ENCODE measurements at places on chromosomes 5 and 9.

GRCh38 chr9:1456301-1457024, 406.3 kb downstream of the DMRT2 start:
- no peak for DNase-seq

- DNase-seq, result no peak
Measured at GRCh38 chr5:74205767-74206578, 434.6 kb downstream of the ENC1 start.

DNA sequence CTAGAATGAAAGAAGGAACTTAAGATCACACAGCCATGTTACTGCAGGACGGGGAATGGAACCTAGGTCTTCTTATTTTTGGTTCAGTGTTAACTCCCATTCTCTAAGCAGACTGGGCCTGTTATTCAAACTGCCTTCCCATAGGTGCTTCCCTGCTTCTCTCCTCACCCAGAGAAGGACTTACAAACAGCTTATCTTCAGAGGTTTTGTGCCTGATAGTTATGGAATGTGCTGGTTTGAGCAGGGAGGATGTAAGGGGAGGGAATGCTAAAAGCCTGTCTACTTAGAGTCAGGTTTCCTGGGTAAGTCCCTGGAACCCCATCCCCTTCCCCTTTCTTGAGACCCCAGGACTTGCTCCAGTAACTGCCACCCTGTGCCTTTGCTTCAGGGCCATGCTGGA, 4.2 kb upstream of the PSMD5 start:
- peak; percentile 40 for DNase-seq

DNA sequence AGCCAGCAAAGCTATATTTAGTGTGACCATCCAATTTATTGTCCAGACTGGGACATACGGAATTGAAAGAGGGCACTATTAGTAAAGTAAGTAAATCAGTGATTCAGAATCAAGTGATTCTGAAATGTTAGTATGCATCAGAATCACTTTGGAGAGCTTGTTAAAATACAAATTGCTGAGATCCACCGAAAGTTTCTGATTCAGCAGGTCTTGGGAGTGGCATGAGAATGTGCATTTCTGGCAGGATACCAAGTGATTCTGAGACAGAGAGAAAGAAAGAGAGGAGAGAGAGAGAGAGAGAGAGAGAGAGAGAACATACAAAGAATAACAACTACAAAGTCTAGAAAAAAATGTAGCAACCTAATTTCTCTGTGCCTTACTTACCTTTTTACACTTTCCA, 65.4 kb upstream of the ASTN2 start:
- DNase-seq, result no peak

- DNase-seq, result peak; percentile 94
Measured at GRCh38 chr9:136267261-136268111, 21.9 kb upstream of the QSOX2 start.

- no peak for DNase-seq
Measured at GRCh38 chr9:17509151-17509550, 69.7 kb upstream of the SH3GL2 start.

- no peak for DNase-seq
Measured at GRCh38 chr5:115686051-115686737, 60.4 kb upstream of the TMED7 start.

DNA sequence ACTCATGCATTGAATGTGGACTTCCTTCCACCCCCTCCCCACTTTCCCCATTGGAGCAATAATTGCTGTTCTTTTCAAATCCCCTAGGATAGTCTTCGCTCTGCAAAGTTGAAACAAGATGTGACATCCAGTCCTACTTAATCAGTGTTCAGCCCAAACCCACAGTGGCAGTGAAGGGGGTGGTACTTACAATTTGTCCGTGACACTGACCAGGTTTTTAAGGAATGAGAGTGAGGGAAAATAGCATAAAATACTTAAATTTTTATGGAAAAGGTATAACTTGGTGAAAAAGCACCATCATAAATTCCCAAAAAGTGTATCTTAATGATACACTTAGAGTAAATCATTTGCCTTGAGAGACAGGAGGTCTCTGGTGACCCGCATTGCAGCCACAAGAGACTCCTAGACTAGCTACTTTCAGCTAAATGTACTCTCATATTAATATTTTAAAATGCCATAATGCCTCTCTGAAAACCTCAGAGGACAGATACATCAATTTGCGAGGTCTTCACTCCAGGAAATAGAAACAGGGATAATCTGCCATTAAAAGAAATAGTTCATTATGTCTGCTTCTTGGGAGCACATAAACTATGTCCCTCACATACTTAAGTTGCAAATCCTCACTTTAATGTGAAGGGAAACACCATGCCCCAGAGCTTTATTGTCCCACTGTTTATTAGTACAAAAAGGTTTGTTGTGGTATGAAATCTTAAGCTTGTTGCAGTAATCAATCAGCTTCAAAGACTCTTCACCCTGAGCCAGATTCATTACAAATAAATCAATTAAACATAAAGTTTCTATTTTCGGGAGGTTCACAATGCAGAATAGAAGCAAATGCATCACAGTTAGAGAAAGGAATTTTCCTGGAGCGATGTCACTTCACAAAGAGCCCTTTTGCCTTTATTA, 343.6 kb upstream of the ISL1 start:
- DNase-seq, result no peak

- no peak for DNase-seq
Measured at GRCh38 chr9:96497117-96497399, 47.1 kb downstream of the HABP4 start.

DNA sequence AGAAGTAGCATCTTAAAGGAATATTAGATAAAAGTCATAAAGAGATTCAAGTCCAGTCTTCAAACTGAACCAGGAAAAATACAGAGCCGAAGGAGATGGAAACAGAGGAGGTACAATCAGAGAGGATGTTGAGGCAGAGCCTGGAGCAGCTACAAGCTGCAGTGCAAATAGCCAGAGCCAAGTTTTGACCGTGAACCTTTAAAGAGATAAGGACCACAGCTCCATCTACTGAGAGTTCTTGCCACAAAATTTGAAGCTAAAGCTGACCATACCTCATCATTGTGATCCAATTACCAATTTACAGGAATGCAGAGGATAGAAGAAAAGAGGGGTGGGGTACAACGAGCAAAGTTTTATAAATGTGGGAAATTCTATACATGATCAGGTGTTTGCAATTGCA, 10.4 kb upstream of the DEPDC1B start:
- no peak for DNase-seq

DNA sequence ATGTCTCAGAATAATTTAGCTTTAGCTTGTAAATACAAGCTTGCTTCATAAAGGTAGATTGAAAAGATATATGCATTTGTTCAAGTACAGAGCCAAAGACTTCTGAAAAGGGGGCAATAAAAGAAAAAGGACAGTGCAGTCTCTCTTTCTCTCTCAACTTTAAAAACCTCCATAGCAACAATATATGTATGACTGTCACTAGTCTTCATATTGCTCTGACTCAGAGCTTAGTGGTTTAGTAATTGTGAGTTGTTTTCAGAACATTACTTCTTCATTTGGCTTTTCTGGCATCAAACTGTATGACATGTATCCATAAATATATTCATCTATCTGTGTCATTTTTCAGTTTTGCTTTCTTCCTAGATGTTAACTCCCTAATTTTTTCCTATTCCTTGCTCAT, 194.6 kb upstream of the KIF2A start:
- DNase-seq, result no peak

DNA sequence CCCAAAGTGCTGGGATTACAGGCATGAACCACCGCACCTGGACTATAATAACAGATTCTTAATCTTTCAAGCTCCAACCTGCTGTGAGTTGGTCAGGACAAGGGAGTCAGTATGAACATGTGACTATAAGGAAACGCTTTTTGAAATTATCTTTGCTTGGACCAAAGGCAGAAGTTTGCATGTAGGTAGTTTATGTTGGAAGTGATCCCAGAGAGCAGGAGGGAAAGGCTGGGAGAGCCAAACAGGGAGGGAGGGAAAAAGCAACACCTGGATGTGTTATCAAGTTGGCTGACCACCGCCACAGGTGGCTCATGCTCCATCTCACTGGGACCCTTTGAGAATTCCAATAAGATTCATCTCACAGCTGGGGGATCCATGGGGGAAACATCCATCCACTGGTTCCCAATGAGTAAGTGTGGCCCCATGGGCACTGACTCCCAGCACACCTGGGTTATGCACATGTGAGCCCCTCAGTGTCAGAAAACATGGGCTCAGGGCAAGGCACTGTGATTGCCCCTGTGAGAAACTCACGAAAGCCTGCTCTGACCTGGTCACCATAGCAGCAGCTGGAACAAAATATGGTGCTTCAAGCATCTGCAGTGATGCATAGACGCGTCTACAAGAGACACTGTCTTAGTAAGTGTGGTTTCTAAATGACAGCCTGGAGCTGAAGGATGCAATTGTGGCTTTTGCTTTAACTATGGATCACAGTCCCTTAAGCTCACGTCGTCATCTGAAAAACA, 62.1 kb downstream of the ARSB start:
- DNase-seq, result no peak

- no peak for DNase-seq
Measured at GRCh38 chr5:44565360-44565759, 176.1 kb upstream of the FGF10 start.

GRCh38 chr5:93582167-93582462, 907 bp upstream of the NR2F1 start:
- DNase-seq, result no peak

- DNase-seq, result no peak
Measured at GRCh38 chr5:161411156-161411555, 135.4 kb downstream of the GABRB2 start.

- no peak for DNase-seq
Measured at GRCh38 chr5:5665225-5666075, 243.0 kb downstream of the ICE1 start.

GRCh38 chr9:33510262-33511183, 13.5 kb upstream of the ANKRD18B start:
- peak; percentile 88 for DNase-seq

DNA sequence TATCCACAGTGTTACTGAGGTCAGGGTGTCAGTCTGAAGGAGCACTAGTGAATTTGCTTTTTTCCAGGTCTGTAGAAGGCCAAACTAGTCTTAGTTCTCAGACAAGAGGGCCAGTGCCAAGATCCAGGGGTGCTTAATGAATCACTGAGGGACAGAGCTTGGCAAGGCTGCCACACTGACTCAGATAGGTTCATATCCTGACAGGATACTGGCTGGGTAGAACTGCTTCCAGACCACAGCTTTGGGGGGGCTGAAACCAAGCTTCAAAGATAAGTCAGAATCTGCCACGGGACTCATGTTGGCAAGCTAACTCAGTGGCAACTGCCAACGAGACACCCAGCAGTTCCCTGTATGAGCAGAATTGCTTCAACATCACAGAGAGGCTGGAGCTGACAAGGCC, 1125.4 kb downstream of the EFNA5 start:
- no peak for DNase-seq

DNA sequence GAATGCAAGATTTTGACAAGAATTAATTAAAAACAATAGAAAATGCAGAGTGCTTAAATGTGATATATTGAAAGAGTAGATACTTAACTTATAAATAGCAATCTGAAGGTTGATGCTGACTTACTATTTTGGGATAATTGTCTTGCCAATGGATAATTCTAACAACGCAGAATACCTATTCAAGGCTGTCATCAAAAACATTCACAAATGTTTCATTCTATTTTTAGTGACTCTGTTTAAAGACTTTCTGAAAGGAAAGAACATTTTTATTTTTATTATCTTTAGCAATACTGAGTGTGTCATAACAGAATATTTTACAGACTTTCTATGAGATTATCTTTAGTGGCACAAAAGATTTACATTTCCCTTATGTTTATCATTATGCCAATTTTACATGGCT, 38.1 kb downstream of the ANKRD55 start:
- no peak for DNase-seq

GRCh38 chr5:10700516-10700915, 60.5 kb downstream of the DAP start:
- DNase-seq, result no peak

GRCh38 chr9:18543406-18544192, 69.6 kb downstream of the ADAMTSL1 start:
- no peak for DNase-seq

- no peak for DNase-seq
Measured at GRCh38 chr5:43096916-43097315, 23.8 kb upstream of the ZNF131 start.

DNA sequence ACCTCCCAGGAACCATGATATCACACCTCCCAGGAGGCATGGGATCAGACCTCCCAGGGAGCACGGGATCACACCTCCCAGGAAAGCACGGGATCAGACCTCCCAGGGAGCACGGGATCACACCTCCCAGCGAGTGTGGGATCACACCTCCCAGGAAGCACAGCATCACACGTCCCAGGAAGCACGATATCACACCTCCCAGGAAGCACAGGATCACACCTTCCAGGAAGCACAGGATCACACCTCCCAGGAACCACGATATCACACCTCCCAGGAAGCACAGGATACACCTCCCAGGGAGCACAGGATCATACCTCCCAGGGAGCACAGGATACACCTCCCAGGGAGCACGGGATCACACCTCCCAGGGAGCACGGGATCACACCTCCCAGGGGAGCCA, 30.0 kb upstream of the FCN2 start:
- no peak for DNase-seq

DNA sequence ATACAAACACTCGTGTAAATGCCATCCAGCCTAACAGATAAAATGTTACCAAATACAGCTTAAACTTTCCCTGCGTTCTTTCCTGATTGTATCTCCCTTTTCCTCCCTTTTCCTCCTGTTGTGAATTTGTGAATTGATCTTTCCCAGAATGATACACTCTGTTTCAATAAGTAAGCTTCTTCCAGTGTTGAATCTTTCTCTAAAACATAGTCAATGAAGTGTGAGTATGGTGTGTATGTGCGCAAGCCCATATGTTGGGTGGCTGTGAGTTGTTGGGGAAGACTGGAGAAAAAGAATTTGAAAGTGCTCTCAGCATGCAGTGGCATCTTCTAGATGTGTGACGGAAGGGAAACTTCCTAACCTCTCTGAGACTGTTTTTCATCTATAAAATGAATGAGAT, 143.1 kb upstream of the KLF4 start:
- no peak for DNase-seq

Measured in osteocyte (in vitro differentiated cells).